SK-N-MC (cell line): ENCODE measurements at places on chromosomes 2 and 18.

GRCh38 chr2:222319586-222320435 is 21.0 kb upstream of the PAX3 start:
- DNase-seq = no peak

DNA sequence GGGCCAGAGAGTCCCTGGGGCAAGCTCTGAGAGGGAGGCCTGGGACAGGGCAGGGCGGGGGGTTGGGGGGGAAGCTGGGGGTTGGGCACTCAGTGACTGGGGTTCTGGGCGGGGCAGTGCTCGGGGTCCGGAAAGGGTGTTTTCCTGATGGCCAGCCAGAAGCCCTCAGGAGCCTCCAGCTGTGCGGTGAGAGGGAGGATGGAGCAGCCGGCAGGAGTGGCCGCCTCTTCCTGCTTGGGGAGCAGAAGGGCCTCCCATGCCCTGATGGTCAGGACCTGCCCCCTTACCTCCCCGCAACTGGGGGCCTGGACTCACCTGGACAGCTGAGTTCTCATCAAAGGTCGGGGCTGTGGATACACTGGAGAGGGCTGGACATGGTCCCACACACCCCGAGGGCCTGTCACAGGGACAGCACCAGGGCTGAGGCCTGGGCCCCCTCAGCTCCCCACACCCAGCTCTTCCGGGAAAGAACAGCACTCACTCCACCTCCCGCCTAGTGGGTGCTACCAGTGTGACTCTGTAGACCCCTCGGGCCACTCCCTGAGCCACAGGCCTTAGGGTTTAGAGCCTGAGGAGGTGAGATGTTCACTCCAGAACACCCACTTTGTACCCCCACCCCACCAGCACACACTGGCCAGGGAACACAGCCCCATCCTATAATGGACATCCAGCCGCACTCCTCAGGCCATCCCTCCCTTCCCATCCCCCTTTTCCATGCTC is 6.7 kb downstream of the SFTPB start:
- no peak for DNase-seq

GRCh38 chr2:204251158-204251997 is 293.9 kb upstream of the PARD3B start:
- DNase-seq = no peak

DNA sequence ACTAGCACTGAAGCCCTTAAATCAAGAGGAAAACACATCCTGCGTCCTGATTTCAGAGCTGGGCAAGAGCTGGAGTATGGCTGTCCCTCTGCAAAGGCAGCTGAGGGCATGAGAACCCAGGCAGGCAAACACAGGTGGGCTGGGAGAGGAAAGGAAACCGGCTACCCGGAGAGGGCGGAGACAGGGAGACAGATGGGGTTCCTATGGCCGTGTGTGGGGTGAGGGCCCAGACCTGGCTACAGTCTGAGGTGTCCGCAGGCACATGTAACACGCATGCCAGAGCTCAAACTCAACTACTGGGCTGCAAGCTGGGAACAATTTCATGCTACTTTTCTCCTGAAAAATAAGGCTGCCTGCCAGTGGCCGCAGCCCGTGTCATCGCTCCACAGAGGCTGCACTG is 2.7 kb downstream of the COPS9 start:
- no peak for DNase-seq

DNA sequence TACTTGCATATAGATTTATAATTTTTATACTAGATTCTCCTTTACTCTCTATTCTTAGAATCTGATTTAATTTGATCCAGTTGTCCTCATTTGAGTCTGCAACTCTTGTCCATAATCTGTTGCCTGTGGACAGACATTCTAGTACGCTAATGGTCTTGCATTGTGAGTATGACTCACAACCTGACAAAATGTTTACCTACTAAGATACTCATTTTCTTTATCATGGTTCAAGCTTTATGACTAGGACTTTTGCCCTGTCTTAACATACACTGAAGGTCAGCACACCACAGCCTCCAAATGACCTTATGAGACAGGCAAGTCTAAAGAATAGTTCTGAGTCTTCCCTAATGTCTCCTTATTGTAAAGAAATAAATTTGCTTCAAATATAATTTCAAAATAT is 142.3 kb upstream of the CDH7 start:
- DNase-seq = no peak

GRCh38 chr2:9752441-9753275 is 90.6 kb upstream of the TAF1B start:
- no peak for DNase-seq

DNA sequence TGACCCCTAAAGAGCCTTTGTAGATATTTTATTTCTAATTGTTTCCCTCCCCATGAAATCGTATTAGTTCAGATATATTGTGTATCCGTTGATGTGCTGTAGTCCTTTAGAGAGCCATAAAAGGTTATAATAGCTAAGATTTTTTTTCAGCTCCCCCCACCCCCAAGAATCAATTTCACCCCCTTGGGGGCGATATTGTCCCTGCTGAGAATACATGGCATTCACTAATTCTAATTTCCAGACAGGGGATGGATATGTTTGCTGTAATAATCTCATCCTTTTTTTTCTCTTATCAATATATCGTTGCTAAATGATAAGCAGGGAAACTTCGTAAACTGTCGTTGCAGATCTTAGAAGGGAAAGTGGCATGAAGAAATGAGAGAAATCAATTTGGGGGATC is 530.7 kb downstream of the TMEM182 start:
- no peak for DNase-seq

DNA sequence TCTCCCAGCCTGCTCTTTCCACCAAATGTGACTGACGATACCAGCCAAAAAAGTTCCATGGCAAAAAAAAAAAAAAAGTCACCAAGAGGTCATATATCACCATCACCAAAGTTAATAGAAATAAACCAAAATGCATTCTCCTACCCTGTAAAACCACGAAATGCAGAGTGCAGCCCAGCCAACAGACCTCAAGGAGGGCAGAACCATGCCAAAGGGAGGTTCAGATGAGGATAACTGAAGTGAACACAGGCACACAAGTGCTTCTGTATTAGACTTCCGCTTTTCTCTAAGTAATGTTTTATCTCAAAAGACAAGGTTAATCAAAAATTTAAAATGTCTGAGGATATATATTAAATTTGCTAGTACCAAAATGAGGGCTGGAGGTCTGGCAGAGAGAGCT is 5.5 kb downstream of the SERPINE2 start:
- DNase-seq = no peak

GRCh38 chr2:148604927-148605326 is 39.6 kb upstream of the EPC2 start:
- no peak for DNase-seq

- no peak for DNase-seq
Observed at GRCh38 chr2:46091961-46092667, 205.1 kb upstream of the EPAS1 start.

- DNase-seq = no peak
Observed at GRCh38 chr2:17765398-17765797, 11.5 kb downstream of the GEN1 start.

DNA sequence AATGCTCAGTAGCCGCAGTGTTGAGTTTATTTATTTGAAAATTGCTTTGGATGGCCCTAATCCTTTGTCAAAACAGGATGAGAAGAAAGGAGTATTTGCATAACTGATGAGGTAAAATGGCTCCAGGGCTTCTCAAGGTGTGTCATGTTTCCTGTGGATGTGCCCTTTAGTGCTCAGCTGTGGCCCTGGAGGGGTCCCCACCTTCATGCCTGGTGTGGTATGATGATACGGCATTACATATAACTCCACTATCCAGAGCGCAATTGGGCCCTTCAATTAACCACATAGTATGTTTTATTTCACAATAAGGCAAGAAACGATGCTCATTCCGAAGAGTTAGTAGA is 39.8 kb upstream of the TMEM178A start:
- no peak for DNase-seq

DNA sequence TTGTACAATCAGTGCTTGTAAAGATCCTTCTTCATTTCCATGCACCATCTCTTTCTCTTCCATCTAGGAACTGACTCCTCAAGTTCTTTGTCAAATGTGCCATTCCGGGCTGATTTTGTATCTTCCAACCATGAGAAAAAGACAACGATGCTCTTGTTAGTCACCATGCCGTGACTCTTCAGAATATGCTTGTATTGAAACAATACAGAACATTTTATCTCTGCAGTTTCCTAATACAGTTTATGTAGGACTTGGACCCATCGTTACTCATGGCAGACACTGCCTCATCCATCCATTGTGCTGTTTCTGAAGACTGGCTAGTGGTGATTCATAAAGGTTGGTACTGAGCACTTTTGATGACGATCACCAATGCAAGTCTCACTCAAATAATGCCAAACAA is 283.2 kb downstream of the KCNS3 start:
- DNase-seq = no peak

GRCh38 chr2:34159901-34160300 is 560.8 kb upstream of the FAM98A start:
- DNase-seq = peak; percentile 26

DNA sequence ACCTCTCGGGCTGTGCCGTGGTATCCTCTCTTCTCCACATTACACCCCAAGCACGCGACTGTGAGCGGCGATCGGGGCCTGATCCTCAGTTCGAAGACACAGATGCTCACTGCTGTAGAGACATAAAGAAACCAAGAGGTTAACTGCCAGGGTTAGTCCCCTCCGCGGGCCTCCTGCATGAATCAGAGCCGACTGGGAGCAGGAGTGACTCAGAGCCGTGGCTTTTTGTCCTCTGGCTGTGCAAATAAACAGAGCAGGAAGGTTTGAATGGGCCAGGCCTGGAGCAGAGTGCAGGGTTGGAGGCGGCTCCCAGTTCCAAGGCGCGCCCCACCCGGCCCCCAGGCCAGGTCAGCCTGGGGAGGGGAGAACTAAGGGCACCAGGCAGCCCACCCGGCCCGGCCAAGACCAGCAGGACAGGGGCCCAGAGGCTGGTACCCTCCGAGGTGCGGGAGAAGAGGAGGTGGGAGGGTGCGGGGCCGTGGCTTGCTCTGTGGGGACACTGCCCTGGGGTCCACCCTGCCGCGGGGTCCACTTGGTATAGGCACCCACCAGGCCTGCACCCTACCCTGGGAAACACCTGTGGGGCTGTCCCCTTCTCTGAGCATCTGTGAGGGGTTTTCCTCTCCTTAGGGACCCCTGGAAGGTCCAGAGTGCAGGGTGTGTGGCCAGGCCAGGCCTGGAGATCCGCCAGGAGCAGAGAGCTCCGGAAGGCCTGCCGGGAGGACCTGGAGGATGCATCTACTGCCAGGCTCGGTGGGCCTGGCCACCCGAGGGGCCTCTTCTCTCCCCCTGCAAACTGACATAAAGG is 16.5 kb downstream of the TWIST2 start:
- DNase-seq = no peak

GRCh38 chr2:20175931-20176330 is 49.0 kb downstream of the SDC1 start:
- no peak for DNase-seq

DNA sequence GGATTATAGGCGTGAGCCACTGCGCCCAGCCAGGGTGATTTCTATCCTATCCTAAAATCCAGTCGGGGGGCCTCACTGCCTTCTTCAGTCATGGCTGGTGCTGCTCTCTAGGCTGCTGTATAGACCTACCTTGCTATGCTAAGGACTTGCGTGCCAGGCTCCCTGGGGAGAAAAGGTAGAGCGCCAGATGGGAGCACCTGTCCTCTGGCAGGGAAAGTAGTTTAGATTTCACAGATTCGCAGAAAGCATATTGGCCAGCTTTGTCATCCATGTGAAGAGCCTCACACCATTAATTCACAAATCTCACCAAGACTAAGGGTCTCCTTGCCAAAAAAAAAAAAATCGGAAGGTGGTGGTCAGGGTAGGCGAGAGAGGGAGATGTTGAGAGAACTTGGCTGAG is 217.6 kb downstream of the ATAD2B start:
- no peak for DNase-seq

DNA sequence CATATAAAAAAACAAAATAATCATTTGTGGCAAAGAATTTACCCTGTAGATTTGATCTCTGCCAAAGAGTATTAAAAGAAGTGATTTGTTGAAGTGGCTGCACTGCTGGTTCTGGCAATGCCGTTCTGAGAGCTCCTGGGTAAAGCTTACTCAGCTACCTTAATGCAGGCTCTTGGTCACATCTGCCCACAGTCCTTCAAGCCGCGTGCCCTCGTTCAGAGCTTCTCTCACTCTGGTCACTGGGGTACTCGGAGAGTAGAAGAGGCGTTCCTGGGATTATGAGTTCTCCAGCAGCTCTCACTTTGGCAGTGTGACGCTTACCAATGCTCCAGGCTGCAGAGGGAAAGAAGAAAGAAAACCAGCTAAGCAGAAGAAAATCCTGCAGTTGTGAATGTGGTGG is 57.9 kb downstream of the ACVR1 start:
- DNase-seq = no peak

- no peak for DNase-seq
Observed at GRCh38 chr2:176088048-176088936, 4.2 kb upstream of the HOXD13 start.

GRCh38 chr2:7609556-7609955 is 692.3 kb downstream of the RNF144A start:
- DNase-seq = no peak
